ENCODE measurements at places on chromosomes 12 and 14. TPM values are rescaled to one million over a fixed set of nuclear protein-coding genes. Genes with fewer than 3 reads are reported as not detected.

Gene SLC39A5
- 87.0 TPM for polyA plus RNA-seq

Gene APPL2
- polyA plus RNA-seq: 108 TPM

Gene LALBA
- polyA plus RNA-seq: not detected

Gene SLC6A15
- polyA plus RNA-seq: 0.61 TPM

Gene NOC4L
- polyA plus RNA-seq: 16.1 TPM

Gene SRGAP1
- polyA plus RNA-seq: 33.4 TPM

Gene DPF3
- polyA plus RNA-seq: 3.5 TPM

Gene KRT2
- polyA plus RNA-seq: not detected

Gene UTP20
- 15.1 TPM for polyA plus RNA-seq

Gene GPN3
- polyA plus RNA-seq: 34.8 TPM

Gene ASPG
- polyA plus RNA-seq: 14.9 TPM

Gene ARPC3
- polyA plus RNA-seq: 232 TPM

Gene CLEC12A
- polyA plus RNA-seq: 2.2 TPM

Gene WNK1
- 131 TPM for polyA plus RNA-seq

Gene SERPINA9
- polyA plus RNA-seq: not detected

All from renal pelvis (tissue), 12 donors.